Hematopoietic multipotent progenitor cell treated with erythropoietin and hydrocortisone succinate and interleukin-3 and kit ligand, for 8 days (in vitro differentiated cells): ENCODE measurements at places on chromosomes 16 and 17.

DNA sequence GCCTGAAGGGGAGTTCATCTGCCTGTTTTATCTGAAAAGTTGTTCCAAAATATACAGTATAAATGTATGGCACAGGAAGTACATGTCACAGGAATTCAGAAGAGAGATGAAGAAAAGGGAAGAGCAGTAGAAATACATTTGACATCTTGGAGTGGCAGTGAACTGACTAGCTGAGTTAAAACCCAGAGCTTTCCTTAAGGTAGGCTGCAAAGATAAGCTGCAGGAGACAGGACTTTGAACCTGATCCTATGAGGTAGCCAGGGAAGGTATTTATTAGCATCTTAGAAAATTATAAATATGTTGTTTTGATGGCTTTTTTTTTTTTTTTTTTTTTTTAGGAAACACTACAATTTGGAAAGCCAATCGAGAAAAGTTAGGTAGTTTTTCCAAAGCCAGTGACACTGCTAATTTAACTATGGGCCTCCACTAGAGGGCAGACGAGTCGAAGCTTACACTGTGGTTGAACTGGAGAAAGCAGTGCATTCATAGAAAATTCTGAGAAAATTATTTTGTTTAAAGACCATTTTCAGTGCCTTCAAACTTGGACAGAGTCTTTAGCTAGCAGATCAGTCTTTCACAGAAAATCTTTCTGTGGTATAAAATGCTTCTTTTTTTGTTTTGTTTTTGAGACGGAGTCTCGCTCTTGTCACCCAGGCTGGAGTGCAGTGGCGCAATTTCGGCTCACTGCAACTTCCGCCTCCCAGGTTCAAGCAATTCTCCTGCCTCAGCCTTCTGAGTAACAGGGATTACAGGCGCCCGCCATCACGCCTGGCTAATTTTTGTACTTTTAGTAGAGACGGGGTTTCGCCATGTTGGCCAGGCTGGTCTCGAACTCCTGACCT, 122.3 kb downstream of the SSH2 start:
- DNase-seq = peak; percentile 71

- DNase-seq = no peak
These were observed 132.1 kb downstream of the CLEC16A start for GRCh38 chr16:11076259-11077018.

DNA sequence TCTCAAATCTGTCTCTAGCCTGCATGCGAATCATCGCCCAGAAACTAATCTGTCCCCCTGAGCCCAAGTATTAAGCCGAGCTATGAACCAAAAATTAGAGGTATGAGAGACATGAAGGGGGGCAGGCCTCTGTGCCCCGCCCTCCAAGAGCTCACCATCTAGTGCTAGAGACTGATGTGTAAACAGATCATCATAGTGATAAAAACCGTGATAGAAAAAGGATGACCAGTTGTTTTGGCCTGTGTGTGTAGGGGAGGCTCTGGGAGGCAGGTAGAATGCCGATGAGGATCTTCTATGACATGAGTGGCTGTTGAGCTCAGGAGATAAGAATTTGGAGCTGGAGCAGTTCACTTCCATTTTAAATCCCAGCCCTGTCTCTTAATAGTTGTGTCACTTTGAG, 89.1 kb upstream of the TBX2 start:
- no peak for DNase-seq

DNA sequence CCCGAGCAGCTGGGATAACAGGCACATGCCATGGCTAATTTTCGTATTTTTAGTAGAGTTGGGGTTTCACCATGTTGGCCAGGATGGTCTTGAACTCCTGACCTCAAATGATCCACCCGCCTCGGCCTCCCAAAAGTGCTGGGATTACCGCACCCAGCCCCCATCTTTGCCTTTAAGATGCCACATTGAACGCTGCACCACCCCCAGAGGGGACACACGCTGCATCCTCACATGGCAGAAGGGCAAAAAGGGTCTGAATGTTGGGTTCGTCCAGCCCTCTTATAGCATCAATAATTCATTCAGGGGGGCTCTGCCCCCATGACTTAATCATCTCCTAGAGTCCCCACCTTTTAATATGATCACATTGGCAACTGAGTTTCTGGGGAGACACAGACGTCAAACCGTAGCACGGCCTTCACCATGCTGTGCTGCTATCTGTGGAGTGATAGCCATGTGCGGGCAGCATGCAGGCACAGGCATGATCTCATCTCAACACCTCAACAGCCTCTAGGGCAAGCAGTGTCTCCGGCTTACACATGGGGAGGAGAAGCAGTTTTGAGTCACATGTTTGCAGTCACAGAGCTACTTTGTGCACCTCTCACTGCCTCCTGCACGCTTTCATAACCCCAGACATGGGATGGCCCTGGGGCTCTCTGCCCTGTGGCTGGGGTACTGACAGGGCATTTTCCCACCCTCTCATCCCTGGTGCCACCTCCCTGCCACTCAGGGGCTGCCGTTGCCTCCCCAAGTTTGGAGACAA, 30.0 kb downstream of the IL21R start:
- DNase-seq = no peak

DNA sequence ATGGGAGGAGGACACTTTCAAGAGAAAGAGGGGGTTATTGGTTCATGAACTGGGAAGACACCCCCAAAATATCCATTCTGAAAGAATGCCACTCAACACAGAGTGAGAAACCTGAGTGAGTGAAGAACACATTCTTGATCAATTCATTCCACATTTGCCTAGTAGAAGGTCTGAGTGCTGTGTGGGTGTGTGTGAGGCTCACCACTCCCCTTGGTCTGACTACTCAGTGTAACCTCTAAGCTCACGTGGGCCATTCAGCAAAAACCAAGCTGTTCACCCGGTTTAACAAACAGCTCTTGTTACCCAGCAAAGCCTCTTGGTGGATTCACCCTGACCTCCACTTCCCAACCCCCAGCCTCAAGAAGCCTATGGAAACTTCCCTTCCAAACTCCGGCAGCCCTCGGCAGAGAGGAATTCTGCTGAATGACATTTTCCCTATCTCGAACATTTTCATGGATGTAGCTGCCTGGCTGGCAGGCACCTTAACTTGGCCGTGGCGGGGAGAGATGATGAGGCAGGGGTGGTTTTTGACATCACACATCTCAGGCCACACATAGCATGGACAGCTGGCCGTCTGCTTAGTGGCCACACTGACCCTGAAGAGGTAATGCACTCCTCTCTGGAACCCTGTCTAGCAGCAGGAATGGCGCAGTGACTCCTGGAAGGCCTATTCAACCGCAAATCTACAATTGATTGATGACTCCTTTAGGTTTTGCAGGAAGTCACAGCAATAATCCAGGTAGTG, 11.6 kb downstream of the ST6GALNAC1 start:
- no peak for DNase-seq

DNA sequence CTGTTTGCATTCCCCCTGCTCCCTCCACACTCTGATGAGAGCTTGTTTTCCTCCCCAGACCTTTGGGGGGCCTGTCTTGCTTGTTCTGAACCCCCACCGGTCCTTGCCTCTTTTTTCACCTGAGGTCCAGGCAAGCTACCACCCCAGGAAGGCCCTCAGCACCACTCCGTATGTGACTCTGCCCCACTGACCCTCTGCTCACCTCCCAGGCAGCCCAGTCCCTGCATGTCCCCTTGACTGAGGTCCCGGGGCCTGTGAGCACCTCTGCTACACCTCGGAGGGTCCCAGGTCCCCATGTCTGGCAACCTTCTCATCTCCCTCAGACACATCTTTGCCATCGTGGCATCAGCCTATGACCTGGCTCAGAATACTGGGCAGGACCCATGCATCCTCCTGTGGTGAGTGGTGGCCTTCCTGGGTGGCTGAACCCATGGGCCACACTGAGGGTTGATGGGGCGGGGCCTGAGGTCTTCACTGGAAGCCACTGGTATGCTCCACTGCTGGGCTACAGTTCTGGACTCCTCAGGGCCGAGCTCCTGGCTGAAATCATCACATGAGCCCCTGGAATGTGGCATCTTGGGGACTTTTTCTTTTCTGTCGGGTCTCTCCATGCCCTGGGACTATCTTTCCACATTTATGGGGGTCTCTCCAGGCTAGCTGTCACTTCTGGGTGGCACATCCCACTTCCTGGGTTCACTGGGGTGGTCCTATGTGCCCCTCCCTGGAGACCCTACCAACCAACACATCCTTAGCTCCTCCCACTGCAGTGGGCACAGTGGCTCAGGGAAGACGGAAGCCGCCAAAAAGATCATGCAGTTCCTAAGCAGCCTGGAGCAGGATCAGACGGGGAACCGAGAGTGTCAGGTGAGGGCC, 3.5 kb downstream of the MYO15B start:
- DNase-seq = no peak

DNA sequence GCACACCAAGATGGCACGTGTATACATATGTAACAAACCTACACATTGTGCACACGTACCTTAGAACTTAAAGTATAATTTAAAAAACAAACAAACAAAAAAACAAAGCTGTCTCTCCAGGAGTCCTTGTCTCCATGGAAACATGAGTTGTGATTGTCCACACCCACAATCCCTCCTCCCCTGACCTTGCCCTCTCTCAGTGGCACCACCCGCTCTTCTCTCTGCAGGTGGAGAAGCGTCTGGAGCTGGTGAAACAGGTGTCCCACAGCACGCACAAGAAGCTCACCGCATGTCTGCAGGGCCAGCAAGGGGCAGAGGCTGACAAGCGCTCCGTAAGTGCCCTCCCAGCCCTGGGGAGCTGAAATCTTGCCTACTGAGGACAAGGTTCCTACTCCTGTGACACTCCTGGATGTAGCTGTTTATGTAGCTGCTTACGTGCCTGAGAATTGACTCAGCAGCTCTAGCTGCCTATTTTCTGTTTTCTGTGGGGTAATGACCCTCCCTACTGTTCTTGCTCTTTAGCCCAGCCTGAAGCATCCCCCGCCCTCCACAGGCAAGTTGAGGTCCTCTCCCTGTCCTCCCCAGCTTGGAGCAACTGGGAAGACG, 107.0 kb downstream of the ARHGAP44 start:
- no peak for DNase-seq

GRCh38 chr17:66614469-66614868, 220.4 kb upstream of the CACNG5 start:
- DNase-seq = no peak

GRCh38 chr16:2091547-2092255, 43.9 kb downstream of the TSC2 start:
- DNase-seq = no peak

- DNase-seq = no peak
These were observed 5.3 kb downstream of the UBALD1 start for GRCh38 chr16:4609200-4610010.

GRCh38 chr16:82681592-82681991, 54.8 kb downstream of the CDH13 start:
- DNase-seq = no peak

DNA sequence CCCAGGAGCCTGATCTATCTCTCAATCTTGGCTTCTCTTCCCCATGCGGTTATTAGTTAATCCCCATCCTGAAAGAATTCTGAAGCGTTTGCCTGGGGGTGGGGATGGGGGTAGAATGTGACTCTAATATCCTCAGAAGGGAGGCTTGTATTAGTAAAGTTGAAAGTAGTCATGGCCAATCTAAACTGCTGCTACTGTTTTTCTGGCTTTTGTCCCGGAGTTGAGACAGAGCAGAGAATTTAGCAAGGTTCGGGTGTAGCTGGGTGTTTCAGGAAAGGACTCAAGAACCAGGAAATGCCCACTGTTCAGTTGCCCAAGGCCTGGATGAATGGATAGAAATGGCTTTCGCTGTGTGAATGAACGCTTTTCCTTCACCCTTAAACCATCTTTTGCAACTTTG, 17.6 kb upstream of the ITGAM start:
- no peak for DNase-seq

DNA sequence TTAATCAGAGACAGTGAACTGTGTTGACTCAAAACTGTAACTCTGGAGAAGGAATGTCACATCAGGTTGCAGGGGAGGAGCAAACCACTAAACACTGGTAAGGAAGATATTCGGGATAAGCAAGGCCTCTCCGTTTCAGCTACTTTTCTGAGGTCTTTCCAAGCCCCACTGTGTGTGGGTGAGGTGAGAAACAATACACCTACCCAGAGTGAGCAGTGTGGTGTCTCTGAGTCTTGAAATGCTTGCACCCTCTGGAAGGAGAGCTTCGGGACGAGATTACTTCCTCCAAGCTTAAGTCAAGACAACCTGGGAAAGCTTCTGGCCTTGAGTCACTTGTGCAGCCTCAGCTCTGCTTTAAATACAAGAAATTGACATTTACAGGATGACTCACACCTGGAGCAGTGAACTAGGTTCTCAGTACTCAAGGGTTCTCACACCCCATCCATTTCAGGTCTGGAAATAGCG, 2.5 kb upstream of the MAP3K14 start:
- no peak for DNase-seq

DNA sequence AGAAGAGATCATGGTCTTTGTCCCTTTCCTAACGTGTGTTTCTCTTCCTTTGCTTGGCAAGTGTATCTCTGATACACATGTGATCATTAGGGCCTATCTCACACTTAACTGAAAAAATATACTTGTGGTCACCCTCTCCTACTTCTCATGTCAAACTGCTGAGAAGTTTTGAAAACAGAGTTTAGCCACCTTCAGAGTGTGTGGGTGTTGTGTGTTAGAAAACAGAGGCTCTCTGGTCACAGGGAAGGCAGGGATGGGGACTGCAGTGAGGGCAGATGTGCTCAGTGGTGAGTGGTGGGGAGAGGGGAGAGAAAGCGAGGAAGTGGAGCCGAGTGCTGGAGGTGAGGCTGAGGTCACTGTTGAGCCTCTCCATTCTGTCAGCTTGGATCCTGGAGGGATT, 29.4 kb downstream of the GRB7 start:
- DNase-seq = no peak

GRCh38 chr17:81990836-81991683, 13.6 kb downstream of the ASPSCR1 start:
- no peak for DNase-seq

- no peak for DNase-seq
These were observed 49.3 kb upstream of the ETV4 start for GRCh38 chr17:43595466-43595865.

GRCh38 chr16:19481296-19481695, 40.6 kb downstream of the GDE1 start:
- peak; percentile 79 for DNase-seq

GRCh38 chr16:3591436-3591803, 14.2 kb upstream of the NLRC3 start:
- no peak for DNase-seq

- no peak for DNase-seq
These were observed 23.8 kb downstream of the TBC1D3B start for GRCh38 chr17:36152639-36153120.

DNA sequence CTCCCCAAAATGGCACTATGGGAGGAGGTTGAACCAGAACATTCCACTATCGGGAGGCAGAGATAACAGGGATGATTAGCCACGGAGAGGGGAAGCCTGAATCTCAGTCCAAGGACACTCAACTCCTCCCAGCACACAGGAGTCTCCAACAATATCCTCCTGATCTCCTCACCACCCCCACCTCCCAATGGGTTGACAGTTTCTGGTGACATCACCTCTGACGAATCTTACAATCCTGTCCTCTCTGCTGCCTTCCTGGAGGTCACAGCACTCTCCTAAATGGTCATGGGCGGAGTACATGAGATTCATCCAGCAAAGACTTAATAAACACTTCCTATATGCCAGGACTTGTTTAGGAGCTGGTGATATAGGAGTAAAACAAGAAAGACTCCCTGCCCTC, 80.9 kb downstream of the SLC6A2 start:
- no peak for DNase-seq

DNA sequence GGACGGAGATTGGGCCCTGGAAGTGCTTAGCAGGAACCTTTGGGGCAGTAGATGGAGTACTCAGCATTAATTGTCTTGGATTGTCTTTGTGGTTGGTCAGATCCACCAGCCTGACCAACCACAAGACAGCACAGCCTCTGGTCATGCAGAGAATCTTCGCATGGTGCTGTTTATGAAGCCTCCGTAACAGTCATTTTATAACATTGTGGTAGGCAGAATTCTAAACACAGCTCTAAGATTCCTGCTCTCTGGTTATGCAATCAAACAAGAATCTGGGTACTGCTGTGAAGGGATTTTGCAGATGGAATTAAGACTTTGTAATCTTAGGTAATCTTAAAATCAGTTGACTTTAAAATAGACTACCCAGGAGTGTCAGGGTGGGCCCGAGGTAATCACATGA, 312.2 kb upstream of the GOT2 start:
- DNase-seq = no peak
